ENCODE measurements at places on chromosomes 1 and 21.

GRCh38 chr21:44613386-44614155, 1.7 kb downstream of the KRTAP10-8 start:
- no peak for DNase-seq

- DNase-seq, result no peak
These were observed 23.1 kb downstream of the EIF2D start for GRCh38 chr1:206589206-206589605.

DNA sequence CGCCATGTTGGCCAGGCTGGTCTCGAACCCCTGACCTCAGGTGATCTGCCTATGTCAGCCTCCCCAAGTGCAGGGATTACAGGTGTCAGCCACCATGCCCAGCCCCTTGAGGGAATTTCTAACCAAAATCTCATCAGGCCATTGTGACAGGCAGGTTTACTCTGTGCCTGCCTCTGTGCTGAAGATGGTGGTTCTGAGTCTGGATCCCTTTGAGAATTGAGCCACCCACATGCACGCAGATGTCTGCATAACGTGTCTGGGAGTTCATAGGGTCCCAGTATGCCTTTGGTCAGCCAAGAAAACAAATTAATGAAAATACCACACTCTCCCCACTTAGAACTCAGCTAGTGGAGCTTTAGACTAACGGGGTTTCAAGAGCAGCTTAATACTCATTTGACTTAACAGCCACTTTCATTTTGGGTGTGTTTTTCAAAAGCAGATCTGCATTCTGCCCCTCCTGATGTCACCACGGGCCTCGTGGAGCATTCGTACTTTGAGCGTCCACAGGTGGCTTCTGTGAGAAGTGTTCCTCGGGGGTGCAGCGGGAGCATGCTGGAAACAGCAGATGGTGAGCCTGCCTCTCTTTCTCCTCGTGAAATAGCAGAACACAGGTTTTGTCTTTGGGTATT, 45.3 kb downstream of the DIP2A start:
- no peak for DNase-seq

DNA sequence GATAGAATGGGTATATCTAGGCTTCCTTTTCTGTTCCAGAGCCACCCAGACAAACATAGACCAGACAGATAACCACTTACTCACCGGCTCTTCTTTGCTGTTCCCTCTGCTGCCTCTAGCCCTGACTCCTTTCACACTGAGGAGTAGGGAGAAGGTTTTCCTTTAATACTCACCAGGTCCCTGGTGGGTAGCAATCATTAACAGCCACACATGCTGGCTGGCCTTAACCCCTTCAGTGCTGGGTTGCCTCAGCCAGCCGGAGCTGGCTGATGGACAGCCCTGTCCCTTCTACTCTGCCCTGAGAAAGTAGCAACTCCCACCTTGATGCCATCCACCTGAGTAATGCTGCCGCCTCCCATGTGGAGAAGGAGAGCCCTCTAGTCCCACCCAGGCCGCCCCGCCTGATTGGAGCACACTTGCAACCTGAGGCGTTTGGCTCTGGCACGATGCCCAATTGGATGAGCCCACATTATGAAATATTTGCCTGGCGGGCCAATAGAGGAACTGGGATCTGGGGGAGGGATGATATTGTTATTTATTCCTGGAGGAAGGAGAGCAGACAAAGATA, 71.6 kb downstream of the PLEKHA6 start:
- DNase-seq, result no peak

- no peak for DNase-seq
These were observed 36.7 kb upstream of the LRRC8B start for GRCh38 chr1:89487972-89488371.

GRCh38 chr1:156682166-156682890, 5.1 kb upstream of the NES start:
- no peak for DNase-seq

DNA sequence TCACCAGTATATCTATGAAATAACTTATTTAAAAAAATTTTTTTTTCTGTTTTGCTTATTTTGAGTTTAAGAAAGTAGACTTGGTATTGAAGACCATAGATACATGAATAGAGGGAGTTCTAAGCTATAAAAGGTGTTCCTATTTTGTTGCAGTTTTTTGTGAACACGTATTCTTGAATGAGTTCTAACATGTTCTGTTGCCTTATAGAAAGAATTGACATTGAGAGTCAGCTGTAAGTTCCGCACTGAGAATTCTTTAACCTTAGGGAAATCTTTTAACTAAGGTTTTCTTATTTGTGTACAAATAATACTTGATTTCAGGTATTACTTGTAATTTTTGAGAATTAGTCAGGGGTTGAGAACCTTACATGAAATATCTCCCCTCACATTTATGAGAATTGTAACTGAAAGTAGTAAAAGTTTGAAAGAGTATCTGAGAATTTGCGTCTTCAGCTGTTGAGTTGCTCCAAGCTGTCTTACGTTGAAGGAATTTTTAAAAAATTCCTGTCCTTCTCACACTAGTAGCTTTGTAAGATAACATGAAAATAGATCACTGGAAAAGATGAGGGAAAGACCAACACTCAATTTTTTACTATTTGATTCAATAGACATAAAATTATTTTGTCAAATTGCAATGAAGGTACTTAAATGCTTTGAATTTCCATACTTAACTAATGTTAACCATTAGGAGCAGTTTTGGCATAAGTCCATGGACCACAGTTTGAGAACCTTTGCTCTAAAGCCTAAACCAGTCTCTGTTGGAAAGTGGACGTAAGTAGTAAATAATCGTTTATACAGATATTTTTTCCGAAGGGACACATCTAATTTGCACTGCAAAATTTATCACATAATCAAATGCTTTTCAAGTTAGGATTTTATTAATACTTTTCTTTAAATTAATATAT, 3.8 kb downstream of the DR1 start:
- DNase-seq, result no peak

GRCh38 chr1:98472878-98473277, 188.6 kb upstream of the SNX7 start:
- no peak for DNase-seq

- DNase-seq, result no peak
These were observed 8.9 kb downstream of the GABRD start for GRCh38 chr1:2027961-2028583.

DNA sequence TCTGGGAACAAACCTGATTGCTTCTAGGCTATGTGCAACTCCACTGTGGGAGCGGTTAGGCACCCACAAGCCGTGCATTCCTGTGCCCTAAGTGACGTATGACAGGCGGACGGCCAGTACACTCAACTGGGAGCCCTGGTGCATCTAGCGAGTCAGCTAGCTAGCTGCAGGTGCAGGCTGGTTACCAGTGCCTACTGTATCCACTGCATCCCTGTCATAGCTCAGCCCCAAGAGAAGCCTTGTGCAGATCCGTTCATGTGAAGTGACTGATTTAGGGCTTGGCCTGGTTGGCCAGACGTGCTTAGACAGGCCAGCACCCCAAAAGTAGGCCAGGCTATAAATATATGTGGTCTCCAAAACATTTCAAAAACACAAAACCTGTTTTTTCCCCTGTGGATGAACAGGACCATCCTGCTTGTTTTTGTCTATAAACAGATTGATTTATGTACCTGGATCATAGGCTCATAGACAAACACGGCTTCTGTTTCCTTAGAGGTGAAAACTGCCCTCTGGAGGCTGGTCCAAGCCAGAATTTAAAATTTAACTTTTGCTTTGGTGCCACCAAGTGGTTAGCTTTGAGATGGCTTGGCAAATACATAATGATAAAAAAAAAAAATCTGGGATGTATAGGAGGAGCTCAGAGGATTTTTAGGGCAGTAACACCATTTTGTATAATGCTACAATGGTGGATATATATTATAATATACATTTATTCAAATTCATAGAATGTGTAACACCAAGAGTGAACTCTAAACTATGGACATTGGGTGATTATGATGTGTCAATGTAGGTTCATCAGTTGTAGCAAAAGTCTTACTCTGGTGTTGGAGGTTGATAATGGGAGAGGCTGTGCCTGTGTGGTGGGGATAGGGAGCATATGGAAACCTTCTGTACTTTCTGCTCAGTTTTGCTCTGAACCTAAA, 68.5 kb downstream of the GIPC2 start:
- peak; percentile 3 for DNase-seq

DNA sequence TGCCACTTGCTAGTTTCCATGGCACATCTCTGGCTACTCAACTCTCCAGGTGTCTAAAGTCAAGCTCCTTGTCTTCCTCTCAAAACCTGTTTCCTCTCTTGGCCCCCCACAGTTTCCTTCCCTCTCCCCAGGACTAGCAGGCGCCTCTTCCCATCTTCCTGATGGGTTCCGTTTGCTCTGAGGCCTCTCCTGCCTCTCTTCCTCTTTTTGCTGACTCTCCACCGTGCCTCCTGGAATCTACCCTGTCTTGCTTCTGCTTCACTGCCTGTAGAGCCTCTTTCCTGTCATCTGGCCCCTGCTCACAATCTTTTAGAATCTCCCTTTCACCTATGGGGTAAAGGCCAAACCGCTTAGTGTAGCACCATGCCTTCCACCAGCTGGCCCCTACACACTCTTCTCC, 21.8 kb upstream of the LHX4 start:
- no peak for DNase-seq

DNA sequence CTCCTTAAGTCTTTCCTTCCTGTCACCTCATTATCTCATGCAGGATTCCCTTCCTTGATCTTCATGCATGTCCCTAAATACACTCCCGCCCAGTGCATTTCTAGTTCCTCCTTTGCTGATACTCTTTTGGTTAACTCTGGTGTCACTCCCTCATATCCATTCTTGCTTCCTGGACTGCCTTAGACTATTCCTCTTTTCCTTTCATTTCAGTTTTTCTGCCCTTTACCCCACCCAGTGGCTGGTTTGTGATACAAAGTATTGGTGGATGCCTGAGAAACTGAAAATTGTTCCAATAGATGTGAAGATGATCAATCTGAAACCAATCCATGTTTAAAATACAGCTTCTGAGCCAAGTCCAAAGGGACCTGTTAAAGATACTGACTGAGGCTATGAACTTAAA, 553.8 kb upstream of the CAMK1G start:
- no peak for DNase-seq

- DNase-seq, result no peak
These were observed 572 bp downstream of the LPGAT1 start for GRCh38 chr1:211830055-211830327.
